ENCODE measurements at places on chromosomes 6 and 20. TPM values are rescaled to one million over a fixed set of nuclear protein-coding genes. Genes with fewer than 3 reads are reported as not detected.

GRCh38 chr6:52020945-52021570 is 66.4 kb downstream of the PKHD1 start:
- DNase-seq: peak; percentile 14

- DNase-seq: no peak
These were observed 100.0 kb upstream of the TAB2 start for GRCh38 chr6:149217466-149217888.

GRCh38 chr6:14819001-14819400 is 426.9 kb upstream of the JARID2 start:
- no peak for DNase-seq

GRCh38 chr6:146850981-146851380 is 252.2 kb downstream of the ADGB start:
- no peak for DNase-seq

GRCh38 chr20:48002517-48002970 is 217.3 kb upstream of the SULF2 start:
- no peak for DNase-seq

The SPEF1 gene
- polyA plus RNA-seq: 1.6 TPM

GRCh38 chr6:45829873-45830272 is 185.8 kb downstream of the CLIC5 start:
- no peak for DNase-seq

GRCh38 chr6:39684790-39685488 is 40.3 kb downstream of the KIF6 start:
- DNase-seq: no peak

The TREM2 gene
- polyA plus RNA-seq: not detected

DNA sequence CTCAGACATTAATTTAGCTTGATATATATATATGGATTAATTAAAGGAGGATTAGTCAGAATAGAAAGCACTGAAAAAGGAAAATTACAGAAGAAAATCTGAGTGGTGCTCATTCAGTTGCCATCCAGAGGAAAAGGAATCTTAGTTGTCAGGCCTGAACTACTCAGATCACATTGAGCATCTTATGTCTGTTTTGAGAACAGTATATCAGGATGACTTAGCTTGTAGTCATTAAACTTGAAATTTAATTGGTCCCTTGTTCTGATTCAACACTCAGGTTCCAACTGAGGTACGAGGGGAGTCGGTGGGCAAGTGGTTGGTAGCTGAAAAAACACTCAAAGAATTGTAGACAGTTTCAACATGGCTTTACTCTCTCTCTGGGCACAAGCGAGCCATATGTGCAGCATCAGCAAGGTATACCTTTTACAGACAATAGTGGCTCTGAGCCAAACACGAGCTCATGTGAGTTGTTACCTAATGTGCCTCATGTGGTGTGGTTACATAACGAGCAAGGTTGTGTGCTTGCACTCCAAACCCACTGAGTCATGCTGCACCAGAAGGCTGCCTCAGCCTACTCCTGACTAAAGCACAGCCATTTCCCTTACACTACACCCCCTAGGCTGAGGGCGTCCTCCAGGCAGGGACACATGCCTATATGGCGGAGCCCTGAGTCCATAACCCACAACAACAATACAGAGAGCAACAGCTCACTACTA is 73.0 kb upstream of the HMGN3 start:
- DNase-seq: no peak

DNA sequence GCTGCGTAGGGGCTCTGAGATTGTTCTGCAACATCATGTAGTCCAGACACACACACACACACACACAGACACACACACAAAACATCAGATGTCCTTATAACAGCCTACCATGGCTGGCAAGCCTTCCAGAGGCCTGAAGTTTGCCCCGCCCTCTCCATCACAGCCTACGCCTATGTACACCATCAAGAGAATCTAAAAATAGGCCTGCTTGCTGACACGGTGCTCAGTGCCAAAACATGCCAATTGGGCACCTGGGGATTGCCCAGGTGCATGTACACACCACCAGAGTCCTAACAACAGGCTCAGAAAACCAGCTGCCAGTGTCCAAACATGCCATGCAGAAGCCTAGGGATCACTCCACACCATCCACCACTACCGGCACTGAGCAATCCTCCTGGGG is 391.7 kb upstream of the SPTLC3 start:
- DNase-seq: no peak

DNA sequence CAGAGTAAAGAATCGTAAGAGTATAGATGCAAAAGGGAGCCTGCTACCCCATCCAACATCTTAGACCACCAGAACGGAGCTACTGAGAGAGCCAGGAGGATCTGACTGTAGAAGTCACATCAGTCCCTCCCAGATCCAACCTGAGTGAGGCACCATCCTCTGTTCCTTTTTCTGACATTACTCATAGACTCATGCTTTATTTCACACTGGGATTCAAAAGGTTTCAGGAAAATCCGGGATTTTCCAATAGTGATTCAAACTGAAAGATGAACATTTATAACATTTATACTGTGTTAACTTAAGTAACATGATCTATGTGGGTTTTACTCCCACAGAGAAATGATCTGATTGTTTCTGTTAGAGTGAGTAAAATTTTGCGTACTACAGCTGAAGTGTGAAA is 868.6 kb upstream of the GJE1 start:
- DNase-seq: no peak

GRCh38 chr6:136438441-136438840 is 111.8 kb downstream of the MAP7 start:
- no peak for DNase-seq

DNA sequence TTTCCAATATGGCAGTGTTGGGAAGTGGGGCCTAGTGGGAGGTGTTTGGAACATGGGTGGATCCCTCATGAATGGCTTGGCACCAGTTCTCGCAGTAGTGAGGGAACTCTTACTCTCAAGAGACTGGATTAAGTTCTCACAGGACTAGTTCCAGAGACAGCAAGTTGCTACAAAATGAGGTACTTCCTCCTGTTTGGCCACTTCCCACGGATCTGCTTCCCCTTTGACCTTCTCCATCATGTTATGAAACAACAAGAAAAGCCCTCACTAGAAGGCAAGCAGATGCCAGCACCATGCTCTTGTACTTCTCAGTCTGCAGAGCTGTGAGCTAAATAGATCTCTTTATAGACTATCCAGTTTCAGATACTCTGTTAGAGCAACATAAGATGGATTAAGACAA is 3.1 kb downstream of the RSPH3 start:
- DNase-seq: no peak

DNA sequence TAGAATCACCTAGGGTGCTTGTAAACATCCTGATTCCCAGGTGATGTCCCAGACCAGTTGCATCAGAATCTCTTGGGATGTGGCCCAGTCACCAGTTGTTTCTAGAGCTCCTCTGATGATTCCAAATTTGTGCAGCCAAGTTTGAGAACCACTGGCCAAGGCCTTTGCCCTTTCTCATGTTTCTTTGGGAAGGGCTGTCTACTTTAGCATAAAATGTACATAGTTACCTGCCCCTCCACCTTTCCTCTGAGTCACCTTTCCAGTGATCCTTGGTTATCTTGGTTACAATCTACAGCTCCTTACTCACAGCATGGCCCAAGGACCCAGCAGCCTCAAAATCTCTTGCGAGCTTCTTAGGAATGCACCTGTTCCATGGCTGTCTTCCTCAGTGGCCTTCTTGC is 266.4 kb upstream of the PRND start:
- no peak for DNase-seq

GRCh38 chr6:160788806-160789205 is 86.8 kb downstream of the PLG start:
- no peak for DNase-seq

DNA sequence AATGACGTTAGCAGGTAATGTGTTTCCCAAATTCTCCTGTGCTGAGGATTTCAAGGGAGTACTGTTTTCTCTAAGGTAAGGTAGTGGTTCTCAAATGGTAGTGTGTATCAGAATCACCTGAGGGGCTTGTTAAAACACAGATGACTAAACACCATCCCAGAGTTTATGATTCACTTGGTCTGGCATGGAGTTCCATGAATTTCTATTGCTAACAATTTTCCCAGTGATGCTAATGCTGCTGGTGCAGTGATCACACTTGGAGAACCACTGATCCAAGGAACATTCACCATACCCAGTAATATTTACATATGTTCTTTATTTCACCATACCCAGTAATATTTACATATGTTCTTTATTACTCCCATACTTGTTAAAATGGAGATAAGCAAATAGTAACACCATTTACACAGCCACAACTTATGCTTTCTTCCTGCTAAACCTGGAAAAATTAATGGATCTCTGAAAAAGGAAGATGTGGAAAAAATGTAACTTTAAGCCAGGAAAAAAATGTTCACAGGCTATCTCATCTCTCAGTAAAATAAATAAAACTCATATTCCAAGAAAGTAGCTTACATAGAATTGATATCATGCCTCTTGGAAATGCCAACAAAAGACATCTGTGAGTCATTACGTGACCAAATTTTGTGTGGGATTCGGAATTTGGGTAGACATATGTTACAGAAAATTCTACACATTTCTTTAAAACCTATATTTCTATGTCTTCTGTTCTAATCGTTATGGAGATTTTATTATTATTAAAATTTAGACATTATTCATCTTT is 129.5 kb downstream of the MMUT start:
- DNase-seq: no peak

The PROKR2 gene
- 0.13 TPM for polyA plus RNA-seq

The OPRL1 gene
- polyA plus RNA-seq: 1.7 TPM

The SLC35A1 gene
- polyA plus RNA-seq: 9.2 TPM

GRCh38 chr6:118618676-118619377 is 32.6 kb downstream of the CEP85L start:
- DNase-seq: peak; percentile 49

The OR12D2 gene
- not detected for polyA plus RNA-seq

The PLN gene
- not detected for polyA plus RNA-seq

DNA sequence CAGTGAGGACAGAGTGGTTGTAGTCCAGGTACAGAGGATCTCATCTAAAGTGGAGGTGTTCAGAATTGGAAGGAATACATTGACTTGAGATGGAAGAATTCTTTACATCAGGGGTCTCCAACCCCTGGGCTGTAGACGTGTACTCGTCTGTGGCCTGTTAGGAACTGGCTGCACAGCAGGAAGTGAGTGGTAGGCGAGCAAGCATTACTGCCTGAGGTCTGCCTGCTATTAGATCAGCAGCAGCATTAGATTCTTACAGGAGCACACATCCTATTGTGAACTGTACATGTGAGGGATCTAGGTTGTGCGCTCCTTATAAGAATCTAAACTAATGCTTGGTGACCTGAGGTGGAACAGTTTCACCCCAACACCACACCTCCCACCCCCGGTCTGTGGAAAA is 121.1 kb downstream of the CDKAL1 start:
- DNase-seq: no peak

DNA sequence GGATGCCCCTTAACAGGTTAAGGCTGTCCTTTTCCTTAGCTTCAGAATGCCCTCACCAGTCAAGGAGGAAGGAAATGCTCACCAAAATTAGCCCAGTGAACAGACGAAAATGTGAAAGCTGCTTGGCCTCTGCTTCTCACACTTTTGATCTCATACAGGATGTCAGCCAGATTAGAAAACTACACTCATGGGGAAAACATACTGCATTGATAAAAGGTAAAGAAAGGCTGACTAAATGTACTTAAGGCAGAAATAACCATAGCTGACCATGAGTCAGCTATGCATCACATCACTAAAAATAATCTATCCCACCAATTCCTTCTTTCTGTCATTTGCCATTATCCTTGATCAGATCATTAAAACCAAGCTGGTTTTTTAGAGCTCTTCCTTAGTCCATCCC is 198.4 kb upstream of the TENT5A start:
- DNase-seq: no peak

DNA sequence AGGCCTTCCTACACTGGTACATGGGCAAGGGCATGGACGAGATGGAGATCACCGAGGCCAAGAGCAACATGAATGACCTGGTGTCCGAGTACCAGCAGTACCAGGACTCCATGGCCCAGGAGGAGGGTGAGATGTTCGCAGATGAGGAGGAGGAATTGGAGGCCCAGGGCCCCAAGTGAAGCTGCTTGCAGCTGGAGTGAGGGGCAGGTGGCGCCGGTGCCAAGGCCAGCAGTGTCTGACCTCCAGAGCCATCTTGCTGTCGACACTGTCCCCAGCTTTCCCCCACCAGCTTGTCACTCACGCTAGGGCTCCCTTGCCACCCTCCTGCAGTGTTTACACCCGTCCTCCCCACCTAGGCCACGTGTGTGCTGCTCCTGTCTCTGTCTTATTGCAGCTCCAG is 12.2 kb downstream of the GABRR2 start:
- DNase-seq: no peak

The PRICKLE4 gene
- 3.9 TPM for polyA plus RNA-seq

DNA sequence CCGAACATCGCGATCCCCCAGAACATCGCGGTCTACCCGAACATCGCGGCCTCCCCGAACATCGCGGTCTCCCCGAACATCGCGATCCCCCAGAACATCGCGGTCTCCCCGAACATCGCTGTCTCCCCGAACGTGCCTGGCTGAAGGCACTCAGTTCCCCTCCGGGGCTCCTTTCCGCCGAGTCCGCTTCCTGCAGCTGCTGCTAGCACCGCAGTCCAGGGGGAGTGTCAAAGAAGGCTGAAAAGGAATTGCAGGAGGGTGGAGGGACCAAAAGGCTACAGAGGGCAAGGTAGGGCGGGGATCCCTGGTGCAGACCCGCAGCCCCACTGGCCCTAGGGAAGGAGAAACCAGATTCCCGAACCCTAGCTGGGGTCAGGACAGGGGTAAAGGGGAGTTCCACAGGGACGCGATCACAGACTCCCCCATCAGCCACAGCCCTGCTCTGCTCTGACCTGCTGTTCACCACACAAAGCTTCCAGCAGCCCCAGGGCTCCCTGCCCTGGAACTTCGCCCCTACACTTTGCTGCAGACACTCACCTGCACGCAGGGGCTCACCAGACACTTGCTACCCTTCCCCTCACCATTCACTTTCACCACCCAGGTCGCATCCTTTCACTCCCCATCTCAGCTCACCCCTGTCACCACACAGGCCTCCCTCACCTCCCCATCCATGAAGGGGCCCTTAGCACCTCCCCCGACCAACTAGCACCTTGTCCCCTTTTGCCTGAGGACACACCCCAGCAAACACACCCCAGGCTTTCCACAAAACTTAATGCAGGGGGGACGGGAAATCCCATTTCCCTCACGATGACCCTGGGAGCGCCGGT is 1.7 kb downstream of the ULBP1 start:
- DNase-seq: peak; percentile 54

Measured in SK-N-SH (cell line).